ENCODE measurements at places on chromosomes 2 and 18. TPM values are rescaled to one million over a fixed set of nuclear protein-coding genes. Genes with fewer than 3 reads are reported as not detected.

Gene PHOSPHO2
- 9.9 TPM for total RNA-seq

Gene TMEM247
- total RNA-seq, result not detected

Gene ANKRD30B
- 0.39 TPM for total RNA-seq

DNA sequence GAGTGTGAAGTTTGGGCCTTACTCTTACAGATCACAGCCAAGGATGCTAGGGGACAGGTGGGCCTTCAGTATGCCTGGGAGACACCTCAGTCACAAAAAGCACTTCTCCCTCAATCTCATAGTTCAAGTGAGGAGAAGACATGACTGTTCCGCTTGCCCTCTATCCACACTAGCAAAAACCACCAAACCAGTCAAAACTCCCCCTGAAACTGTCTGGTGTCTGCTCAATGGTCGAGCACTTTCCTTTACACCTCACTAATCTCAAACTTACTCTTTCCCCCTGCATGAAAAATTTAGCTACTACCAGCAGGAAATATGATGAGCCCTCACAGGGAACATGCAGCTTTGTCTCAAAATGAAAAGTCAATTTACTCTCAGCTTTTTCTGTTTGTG lies 232.2 kb downstream of the TRIB2 start:
- DNase-seq, result no peak

DNA sequence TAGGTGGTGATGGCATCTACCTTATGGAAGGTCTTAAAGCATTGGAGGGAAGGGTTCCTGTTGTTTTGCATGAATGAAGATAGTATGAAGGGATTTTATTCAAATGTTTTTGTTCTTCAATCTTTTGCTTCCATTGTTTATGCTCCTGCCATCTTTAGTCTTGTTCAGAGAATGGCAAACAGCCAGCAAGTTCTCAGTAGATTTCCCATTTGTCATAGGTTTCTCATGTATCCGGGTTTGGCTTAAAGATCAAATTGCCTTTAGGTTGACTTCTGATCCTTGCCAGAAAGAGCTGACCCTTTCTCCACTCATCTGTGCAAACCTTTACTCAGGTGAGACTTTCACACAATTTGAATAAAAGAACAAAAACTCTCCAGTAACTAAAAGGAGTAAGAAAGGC lies 44.2 kb upstream of the STAT4 start:
- no peak for DNase-seq

All from mesenteric fat pad (tissue), 1 donor.